Stimulated activated CD8-positive, alpha-beta memory T cell treated with anti-CD3 and anti-CD28 coated beads, Interleukin-4, amount 100 ng/mL, for 1 hour (primary cell): ENCODE measurements at places on chromosomes 7 and 10.

GRCh38 chr10:68897336-68897741 is 3.8 kb upstream of the DDX50 start:
- no peak for DNase-seq

GRCh38 chr10:126049759-126050700 is 153.7 kb downstream of the FANK1 start:
- no peak for DNase-seq

DNA sequence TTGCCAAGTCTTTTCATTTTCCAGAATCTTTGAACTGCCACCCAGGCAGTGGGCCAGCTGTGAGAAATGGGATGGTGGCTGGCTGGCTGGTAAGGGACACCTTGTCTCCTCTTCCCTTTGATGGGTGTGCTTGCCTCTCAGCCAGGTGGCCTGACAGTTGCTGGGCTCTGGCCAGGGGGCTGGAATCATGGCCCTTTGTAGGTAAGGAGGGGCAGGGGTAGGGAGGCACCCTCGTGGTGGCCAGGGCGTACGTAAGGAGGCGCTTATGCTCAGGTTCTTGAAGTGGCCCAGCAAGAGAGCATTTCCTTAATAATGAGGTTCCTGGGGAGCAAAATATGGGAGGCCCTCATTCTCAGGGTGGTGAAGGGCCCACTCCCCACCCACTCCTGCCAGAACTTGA is 33.0 kb upstream of the GOLGA7B start:
- DNase-seq, result no peak

DNA sequence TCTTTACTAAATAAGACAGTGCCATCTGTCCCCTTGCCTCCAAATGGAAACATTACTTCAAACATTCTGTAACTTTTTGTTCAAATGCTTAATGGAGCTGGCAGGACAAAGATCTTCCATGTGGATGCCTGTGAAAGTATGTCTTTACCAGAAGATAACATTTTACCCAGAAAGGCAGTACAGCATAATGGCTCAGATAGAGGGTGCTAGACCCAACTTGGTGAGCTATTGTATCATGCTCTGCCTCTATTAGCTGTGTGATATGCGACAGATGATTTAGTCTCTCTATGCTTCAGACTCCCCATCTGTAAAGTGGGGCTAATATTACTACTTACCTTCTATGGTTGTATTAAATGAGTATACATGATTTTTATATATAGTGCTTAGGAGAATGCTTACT is 8.8 kb upstream of the SMKR1 start:
- DNase-seq, result no peak

DNA sequence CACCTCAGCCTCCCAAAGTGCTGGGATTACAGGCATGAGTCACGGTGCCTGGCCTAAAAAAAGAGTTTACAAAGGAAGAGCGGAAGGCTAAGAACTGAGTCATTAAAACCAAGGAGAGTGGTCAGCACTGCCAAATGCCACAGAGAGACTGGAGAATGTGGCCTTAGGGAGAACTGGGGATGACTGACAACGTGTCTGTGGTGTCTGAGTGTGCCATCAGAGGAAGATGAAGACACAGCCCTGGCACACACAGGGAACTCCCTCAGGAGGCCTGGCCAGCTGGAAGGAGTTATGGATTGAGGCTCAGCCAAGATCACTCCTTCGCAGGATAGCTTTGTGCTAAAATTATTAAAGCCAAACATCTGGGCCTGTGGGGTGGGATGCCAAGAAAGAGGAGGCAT is 3.9 kb upstream of the INA start:
- no peak for DNase-seq

DNA sequence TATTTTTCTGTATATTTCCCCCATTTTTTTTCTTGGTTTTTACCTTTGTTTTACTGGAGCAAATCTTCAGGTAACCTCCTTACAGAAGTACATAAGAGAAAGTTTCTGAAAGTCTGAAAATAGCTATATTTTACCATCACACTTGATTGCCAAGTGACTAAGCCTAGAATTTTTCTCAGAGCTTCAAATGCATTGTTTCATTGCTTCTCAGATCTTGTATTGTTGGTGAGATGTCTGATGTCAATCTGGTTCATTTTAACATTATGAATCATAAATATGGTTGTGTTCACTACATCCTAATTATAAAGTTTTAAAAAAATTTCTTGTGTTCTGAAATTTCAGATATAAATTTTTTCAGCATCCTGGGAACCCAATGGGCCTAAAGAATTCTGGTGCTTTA is 228.2 kb downstream of the AHR start:
- DNase-seq, result no peak

DNA sequence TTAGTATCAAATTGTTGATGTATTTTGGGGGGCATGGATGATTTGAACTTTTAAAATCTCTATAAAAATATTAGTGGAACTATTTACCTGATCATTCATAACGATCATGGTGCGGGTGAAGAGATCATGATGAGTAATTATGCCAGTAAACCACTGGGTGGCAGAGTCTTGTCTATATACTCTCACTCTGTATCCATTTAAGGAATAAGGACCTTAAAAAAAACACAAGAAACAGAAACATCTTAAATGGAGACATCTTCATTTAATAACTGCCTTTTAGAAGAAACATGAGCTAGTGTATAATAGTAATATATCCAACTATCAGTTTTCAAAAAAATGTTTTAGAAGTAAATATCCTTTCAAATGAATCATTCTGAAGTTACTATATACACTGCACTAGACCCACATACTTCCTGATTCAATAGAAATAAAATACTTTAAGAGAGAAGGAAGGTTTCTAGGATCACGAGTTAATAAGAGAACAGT is 84.0 kb downstream of the NRBF2 start:
- DNase-seq, result no peak

DNA sequence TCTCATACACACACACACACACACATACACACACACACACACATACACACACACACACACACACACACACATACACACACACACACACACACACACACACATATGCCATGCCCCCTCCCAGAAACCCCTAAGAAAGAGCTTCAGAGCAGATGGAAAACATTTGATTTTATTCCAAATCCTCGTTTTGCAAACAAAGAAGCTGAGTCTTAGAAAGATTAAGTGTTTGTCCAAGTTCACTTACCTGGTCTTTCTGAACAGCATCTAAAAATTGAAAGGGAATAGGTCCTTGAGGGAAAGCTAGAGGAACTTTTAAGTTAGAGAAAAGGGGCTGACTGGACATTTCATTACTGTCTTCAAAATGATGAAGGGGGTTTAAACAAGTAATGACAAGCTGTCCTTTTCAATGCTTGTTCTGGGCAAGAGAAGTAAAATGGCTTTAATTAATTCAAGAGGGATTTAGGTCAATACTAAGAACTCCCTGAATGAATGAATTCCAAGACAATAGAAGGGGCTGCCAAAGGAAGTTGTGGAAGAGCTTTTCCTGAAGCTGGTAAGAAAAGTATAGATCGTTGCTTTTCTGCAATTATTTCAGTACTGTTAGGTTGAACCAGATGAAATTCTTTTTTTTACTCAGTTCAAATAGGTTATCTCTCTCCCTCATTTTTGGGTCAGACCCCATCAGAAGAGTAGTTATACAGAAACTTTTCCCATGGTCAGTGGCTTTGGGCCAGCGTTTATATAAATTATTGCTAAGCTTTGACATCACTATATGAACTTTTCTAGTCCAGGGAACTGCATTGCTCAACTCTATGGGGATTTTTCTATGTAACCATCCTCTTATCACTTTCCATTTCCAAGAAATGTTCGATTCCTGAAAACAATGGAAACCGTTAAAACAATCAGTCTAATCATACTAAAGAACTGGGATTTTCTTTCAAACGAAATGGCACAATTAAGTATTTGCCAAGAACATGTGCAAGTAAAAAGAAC is 261.4 kb downstream of the MTERF1 start:
- no peak for DNase-seq

DNA sequence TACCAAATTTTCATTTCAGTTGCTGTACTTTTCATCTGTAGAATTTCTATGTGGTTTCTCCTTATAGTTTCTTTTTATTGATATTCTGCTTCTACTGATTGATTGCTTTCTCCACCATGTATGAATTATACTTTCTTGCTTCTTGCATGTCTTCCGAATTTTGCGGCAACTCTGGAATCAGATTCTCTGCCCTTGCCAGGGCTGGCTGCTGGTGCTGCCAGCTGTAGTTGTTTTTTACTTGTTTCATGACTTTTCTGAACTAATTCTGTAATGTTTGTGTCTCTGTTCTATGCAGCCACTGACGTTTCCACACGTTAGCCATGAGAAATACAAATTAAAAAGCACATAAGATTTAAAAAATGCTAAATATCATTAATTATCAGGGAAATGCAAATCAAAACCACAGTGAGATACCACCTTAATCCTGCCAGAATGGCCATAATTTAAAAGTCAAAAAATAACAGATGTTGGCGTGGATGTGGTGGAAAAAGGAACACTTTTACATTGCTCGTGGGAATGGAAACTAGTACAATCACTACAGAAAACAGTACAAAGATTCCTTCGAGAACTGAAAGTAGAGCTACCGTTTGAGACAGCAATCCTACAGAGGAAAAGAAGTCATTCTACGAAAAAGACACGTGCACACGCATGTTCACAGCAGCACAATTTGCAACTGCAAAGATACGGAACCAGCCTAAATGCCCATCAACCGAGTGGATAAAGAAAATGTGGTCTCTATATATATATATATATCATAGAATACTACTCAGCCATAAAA is 51.5 kb downstream of the MAD1L1 start:
- DNase-seq, result no peak

GRCh38 chr7:102412548-102412947 is 16.4 kb downstream of the PRKRIP1 start:
- DNase-seq, result no peak
